ENCODE measurements at places on chromosomes 12 and 14.

GRCh38 chr14:37203423-37203822 lies 5.7 kb downstream of the MIPOL1 start:
- H3K4me1 ChIP-seq = peaks cover 7% of the 10 kb centered on the region
- H3K27me3 ChIP-seq = no peaks in the 10 kb centered on the region
- H3K27ac ChIP-seq = no peak overlapping the region
- no peak for DNase-seq
- no peaks in the 10 kb centered on the region for H3K36me3 ChIP-seq

GRCh38 chr12:3655328-3655900 lies 97.5 kb downstream of the CRACR2A start:
- H3K27ac ChIP-seq = no peak overlapping the region
- peaks cover 3% of the 10 kb centered on the region for H3K27me3 ChIP-seq
- no peak overlapping the region for H3K4me3 ChIP-seq
- no peaks in the 10 kb centered on the region for H3K4me1 ChIP-seq
- H3K36me3 ChIP-seq = no peaks in the 10 kb centered on the region
- no peak for DNase-seq

- DNase-seq = no peak
- H3K4me1 ChIP-seq = peaks cover 10% of the 10 kb centered on the region
- no peak overlapping the region for H3K4me3 ChIP-seq
- no peak overlapping the region for H3K27ac ChIP-seq
- no peaks in the 10 kb centered on the region for H3K36me3 ChIP-seq
- peaks cover 15% of the 10 kb centered on the region for H3K27me3 ChIP-seq
Measured at GRCh38 chr12:80709811-80710726, 2.6 kb downstream of the MYF6 start.

GRCh38 chr14:60661721-60662120 lies 12.4 kb upstream of the SIX1 start:
- H3K4me1 ChIP-seq = peaks cover 9% of the 10 kb centered on the region
- H3K27ac ChIP-seq = no peak overlapping the region
- DNase-seq = no peak
- no peaks in the 10 kb centered on the region for H3K27me3 ChIP-seq
- H3K4me3 ChIP-seq = no peak overlapping the region

DNA sequence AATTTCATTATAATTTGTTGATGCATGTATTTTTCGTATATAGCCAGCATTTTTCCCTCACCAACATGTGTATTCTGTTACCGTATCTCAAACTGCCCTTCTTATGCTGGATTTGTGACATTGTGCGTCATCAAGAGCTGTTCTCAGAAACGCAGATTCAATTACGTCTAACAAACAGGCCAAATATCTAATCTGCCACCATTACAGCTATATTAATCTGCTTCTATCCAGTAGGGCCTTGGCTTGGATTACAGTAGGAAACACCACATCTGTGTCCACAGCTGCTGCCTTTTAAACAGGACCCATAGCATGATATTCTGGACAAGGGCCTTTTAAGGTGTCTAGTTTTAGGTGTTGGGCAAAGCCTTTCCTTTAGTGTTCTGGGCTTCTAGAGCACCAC lies 140.6 kb downstream of the PDE3A start:
- peaks cover 3% of the 10 kb centered on the region for H3K4me1 ChIP-seq
- H3K36me3 ChIP-seq = no peaks in the 10 kb centered on the region
- H3K4me3 ChIP-seq = no peak overlapping the region
- H3K27me3 ChIP-seq = no peaks in the 10 kb centered on the region
- DNase-seq = no peak

Data from astrocyte (in vitro differentiated cells and primary cell).